Stimulated activated naive CD4-positive, alpha-beta T cell treated with Interleukin-2 at 50 U/mL for 16 hours (primary cell): ENCODE measurements at places on chromosomes 12 and 14.

- DNase-seq: no peak
Observed at GRCh38 chr12:10372559-10372958, 17.3 kb downstream of the KLRK1 start.

GRCh38 chr12:114450019-114450418, 44.1 kb upstream of the TBX5 start:
- DNase-seq: no peak

DNA sequence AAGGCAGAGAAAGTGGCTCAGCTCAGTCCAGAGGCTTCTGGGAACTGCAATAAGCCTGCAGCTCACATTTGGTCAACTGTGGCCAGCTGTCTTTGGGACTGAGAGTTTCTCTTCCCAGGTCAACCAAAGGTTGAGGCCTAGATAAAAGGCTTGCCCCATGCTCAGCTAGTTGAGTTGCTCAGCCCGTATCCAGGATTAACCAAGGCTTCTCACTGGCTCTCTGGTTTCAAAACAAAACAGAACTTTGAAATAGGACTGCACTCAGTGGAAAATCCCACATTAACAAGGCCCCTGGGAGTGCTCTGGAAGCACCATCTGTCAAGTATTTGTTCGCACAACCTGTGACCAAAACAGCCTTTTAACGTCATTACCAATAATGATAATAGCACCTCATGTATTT, 40.3 kb upstream of the NUAK1 start:
- DNase-seq: no peak

- no peak for DNase-seq
Observed at GRCh38 chr12:34264110-34264509, 241.8 kb downstream of the ALG10 start.

DNA sequence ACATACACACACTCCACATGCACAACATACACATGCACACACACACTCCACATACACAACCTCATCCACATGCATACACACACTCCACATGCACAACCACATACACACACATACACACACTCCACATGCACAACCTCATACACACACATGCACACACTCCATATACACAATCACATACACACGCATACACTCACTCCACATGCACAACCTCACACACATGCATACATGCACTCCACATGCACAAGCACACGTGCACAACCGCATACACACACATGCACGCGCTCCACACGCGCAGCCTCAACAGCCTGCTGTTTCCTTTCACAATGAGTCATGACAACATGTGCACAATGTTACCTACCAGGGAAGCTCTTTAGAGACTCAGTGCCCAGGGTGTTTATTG, 61.2 kb upstream of the TMEM132C start:
- DNase-seq: no peak

GRCh38 chr12:96121271-96121711, 72.9 kb upstream of the ELK3 start:
- DNase-seq: no peak
